ENCODE measurements at places on chromosomes 1 and 21.
A peak's percentile ranks its signal among the peaks of the same experiment; 100 is the strongest.

DNA sequence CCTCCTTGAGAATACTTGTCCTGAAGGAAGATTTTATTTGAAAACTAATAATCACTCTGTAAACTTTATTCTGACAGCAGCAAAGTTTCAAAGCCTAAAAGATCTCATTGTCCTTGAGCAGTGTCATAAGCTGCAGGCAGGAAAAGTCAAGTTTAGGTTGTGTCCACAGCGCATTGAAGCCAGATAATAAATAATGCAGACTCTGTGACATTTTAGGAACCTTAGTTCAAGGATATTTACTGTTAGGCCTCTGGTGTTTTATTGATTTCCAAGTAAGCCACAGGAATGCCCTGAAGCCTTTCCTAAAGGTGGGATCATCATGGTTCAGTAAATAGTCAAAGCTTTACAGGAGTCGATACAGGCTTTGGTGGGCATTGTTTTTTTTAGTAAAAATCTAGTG, 356.4 kb upstream of the SGIP1 start:
- no peak for DNase-seq

DNA sequence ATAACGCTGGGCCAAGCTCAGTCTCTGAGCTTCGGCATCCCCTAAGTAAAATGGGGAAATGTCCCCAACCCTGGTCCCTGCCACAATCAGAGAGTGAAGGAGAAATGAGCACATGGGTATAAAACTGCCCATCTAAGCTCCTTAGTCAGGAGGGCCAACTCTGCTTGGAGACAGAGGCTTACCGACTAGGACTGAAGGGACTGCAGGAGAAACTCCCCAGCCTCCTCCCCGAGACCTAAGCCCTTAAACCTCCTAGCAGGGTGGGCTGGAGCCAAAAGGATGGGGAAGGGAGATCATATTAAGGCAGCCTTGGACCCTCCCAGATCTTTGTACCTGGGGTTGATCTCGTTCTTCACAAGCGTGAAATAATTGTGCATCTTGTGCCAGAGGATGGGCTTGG, 5.5 kb downstream of the ETNK2 start:
- no peak for DNase-seq

GRCh38 chr1:47214549-47214948, 17.5 kb downstream of the TAL1 start:
- no peak for DNase-seq

- DNase-seq, result no peak
Measured at GRCh38 chr1:62727656-62728407, 39.6 kb upstream of the DOCK7 start.

DNA sequence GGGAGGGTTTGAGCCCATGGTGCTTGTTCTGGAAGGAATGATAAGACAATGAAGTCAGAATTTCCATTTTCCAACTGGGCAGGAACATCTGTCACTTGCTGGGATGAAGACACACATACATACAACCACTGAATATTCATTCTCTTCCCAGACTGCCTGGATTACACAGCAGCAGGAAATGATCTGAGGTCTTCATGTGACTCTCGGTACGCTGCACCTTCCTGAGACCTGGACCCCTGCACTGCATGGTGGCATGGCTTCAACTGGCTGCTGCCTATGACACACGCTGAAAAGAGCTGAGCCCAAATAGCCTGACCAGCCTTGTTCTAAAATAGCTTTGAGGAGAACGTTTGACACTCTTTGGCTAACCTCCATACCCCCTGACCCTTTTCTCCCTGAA, 150.6 kb downstream of the GABPA start:
- DNase-seq, result no peak

DNA sequence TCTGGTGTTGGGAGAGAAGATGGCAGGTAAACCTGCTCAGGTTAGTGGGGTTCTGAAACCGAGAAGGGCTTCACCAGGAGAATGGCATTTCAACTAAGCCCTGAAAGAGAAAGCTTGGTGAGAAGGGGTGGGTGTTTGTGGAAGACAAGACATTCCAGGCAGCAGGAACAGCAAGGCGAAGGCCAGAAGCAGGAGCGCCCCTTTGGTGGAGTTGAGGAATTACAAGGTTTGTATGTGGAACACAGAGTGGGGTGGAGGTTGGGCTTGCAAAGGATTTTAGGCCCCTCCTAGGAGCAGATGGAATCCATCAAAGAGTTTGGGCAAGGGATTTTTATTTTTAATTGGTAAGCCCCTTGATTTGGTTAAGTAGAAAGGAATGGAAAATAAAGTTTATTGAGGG, 24.8 kb upstream of the ELOA start:
- no peak for DNase-seq

GRCh38 chr1:110440877-110441276, 10.1 kb upstream of the PROK1 start:
- no peak for DNase-seq

DNA sequence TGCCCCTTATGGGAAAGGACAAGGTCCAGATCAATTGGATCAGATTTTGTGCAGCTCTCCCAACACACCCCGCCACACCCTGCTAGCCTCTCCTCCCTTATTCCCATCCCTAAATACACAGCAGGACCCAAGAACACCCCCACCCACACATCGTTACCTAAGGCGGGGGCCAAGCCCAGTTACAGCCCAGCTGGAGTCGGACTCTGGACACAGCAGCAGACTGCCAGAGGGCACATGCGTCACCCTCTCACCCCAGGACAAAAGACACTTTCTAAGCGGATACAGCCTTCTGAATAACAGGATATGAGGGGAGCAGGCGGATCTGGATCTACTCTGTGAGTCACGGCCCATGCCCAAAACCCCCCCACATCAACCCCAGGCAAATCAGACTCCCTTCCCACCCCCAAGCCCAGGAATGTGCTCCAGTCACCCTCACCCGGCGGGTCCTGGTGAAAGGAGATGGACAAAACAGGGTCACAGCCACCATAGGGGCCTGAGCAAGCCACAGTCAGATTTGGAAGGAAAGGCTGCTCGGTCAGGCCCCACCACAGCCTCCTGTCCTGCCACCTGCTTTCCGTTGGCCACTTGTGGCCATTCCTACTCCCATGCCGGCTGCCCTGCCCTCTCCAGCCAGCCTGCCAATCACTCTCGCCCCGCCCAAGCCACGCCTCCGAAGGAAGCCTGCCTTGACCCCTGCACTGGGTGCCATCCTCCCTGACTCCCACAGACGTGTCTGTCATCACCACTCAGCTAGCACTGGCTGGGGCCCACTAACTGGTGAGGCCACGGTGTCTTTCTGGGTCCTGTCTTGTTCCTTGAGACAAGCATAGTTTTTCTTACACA, 4.0 kb downstream of the S100A16 start:
- DNase-seq, result no peak

DNA sequence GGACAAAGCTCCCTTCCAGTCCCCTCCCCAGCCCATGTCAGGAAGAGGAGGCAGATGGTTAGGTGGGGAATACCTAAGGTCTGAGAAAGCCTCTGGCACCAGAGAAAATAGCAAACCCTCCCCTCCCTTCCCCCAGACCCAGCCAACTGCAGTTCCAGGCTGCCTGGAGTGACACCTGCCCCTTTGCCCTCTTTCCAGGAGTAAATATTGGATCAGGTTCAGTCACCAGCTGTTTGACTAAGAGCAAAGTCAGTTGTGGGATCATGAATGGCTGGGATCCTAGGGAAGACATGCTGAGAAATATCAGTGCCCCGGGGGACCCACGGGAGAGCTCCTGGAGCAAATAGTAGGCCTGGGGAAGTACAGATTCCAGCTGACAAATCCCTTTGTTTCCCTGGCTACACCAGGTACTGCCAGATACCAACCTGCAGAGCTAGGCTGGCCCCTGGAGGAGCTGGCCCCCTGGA, 12.2 kb upstream of the CDK18 start:
- no peak for DNase-seq

- no peak for DNase-seq
Measured at GRCh38 chr1:13816016-13816760, 116.2 kb downstream of the PRDM2 start.

- DNase-seq, result no peak
Measured at GRCh38 chr1:1898246-1898933, 7.5 kb upstream of the GNB1 start.

- DNase-seq, result no peak
Measured at GRCh38 chr1:26517766-26518049, 11.9 kb upstream of the RPS6KA1 start.

DNA sequence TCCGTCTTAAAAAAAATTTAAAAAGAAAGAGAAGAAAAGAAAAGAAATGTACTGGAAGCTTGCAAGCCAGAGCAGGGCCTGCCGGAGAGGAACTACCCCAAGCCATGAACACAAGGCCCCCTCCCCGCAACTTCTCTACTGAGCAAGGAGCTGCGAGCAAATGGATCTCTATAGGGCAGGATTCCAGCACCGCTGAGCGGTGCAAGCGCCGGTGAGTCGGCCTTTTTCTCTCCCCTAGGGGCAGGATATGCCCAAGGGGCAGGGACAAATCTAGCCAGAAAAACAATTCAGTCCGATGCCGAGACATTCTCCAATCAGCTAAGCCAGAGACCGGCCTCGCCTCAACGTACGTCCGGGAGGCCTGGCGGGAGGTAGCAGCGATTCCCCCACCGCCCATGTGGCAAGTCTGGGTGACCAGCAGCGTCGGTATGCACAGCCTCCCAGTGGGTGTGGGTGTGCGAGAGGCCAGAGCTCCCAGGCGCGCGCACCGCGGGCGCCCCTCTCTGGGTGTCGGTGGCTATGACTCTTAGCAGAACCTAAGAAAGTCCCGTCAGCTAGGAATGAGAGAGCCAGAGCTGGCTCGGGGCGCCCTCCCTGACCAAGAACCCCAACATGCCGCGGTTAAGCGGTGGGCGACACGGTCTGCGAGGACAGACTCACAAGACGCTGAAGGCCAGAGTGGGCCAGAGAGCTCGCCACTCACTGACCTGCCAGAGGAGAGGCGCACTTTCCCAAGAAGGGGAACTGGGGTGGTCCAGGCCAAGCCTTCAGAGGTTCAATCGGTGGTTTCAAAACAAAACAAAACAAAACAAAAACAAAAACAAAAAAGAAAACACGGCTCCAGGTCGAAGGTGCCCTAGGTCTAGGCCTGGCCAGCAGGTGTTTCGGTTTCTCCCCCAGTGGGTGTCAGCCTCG, 1.9 kb downstream of the CSMD2 start:
- DNase-seq, result no peak

DNA sequence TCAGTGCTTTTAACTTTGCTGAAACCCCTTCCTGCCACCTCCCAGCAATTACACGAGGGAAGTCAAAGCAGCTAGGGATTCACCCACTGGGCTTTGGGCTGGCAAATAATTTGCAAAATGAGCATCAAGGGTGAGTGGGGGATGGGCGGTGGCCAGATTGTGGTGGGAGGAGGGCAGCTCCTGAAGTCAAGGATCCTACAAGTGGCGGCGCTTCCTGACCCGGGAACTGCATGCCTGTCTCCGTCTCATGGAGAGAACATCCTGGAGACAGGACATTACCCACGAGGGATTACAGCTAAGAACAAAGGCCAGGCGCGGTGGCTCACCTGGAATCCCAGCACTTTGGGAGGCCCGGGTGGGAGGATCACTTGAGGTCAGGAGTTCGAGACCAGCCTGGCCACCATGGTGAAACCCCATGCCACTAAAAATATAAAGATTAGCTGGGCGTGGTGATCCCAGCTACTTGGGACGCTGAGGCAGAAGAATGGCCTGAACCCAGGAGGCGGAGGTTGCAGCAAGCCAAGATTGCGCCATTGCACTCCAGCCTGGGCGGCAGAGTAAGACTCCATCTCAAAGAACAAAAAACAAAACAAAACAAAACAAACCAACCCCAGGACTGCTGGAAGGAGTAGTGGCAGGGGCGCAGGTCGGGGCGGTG, 12.9 kb downstream of the TTC34 start:
- peak; percentile 2 for DNase-seq

GRCh38 chr1:2875707-2876561, 74.4 kb upstream of the TTC34 start:
- DNase-seq, result no peak

- DNase-seq, result no peak
Measured at GRCh38 chr1:93331412-93331811, 14.3 kb upstream of the DR1 start.

GRCh38 chr21:44088401-44088780, 18.8 kb upstream of the PWP2 start:
- DNase-seq, result no peak

GRCh38 chr1:172628401-172628800, 30.5 kb upstream of the FASLG start:
- no peak for DNase-seq

- no peak for DNase-seq
Measured at GRCh38 chr1:44812822-44813543, 4.7 kb downstream of the BTBD19 start.

DNA sequence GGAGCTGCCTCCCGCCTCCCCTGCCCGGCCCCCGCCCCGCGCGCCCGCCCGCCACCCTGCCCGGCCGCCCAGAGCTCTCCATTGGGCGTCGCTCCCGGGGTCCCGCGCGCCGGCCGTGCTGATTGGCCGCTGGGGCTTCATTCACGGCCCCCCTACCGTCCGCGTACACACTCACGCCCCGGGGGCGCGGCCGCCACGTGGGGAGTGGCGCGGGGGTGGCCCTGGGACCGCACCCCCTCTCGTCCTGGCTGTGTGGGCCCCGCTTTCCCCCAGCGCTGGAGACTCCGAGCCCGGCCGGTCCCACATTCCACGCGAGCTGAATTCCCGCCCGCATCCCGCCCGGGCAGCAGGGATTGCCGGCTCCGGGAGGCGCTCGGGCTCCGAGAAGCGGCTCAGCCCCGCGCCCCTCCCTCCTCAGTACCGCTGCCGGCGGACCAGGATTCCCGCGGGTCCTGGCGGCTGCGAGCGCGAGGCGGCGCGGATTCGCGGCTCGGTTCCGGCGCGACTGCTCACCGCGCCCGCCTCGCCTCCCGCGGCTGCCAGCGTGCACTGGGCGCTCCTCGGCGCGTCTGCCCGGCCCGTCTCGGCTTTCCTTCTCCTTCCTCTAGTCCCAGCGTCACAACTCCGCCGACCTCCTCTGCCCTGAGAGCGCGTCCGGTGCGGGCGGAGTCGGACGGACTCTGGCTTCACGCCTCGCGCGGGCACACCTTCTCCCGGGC, 450 bp upstream of the POU3F1 start:
- DNase-seq, result peak; percentile 54

- no peak for DNase-seq
Measured at GRCh38 chr1:161073474-161074121, 3.9 kb upstream of the ARHGAP30 start.

- DNase-seq, result no peak
Measured at GRCh38 chr1:108096089-108096488, 104.1 kb downstream of the SLC25A24 start.

- DNase-seq, result no peak
Measured at GRCh38 chr1:45643978-45644377, 20.1 kb upstream of the CCDC17 start.
